ENCODE measurements at places on chromosomes 5 and 9.

DNA sequence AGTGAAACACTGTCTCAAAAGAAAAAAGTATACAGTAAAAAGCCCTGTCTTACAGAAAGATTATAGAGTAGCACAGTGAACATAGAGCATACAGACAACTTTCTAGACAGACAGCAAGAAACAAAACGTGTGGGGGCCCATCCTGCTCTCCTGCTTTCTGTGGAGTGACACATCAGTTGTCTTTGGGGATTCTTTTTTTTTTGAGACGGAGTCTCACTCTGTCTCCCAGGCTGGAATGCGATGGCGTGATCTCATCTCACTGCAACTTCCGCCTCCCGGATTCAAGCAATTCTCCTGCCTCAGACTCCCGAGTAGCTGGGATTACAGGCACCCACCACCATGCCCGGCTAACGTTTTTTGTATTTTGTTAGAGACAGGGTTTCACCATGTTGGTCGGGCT, 14.9 kb downstream of the CDHR2 start:
- no peak for DNase-seq

DNA sequence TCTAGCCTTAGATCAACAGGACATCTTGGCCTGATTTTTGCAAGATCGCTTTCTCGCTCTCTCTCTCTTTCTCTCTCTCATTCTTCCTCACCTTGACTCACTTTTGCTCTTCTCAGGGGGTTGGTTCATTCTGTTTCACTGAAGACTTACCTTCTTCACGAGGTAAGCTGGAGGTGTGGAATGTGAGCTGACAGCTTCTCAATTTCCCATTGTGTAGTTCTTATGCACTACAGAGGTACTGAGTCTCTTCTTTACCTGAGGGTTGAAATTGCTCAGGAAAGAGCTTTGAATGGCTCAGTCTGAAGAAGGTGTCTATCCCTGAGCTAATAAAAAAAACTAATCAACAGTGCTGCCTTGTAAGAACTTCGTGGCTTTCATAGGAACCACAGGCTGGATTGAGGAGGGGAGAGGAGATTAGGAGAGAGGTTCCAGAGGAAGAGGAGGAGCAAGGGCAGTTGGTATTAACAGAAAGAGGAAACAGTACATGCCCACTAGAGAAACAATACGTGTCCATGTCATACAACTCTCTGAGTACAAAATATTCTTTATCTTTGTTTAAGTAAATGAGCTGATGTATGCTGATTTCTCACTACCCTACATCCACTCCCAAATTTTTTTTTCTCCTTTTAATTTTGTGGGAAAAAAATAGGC, 192.2 kb downstream of the TMEM167A start:
- DNase-seq: no peak

GRCh38 chr9:89902450-89903140, 297.8 kb downstream of the GADD45G start:
- no peak for DNase-seq

- DNase-seq: no peak
These were observed 128.1 kb downstream of the CPLANE1 start for GRCh38 chr5:37121027-37121426.

- DNase-seq: peak; percentile 15
These were observed 106.6 kb downstream of the COL23A1 start for GRCh38 chr5:178483620-178484019.

GRCh38 chr9:106945727-106946660, 83.0 kb downstream of the ZNF462 start:
- DNase-seq: no peak

DNA sequence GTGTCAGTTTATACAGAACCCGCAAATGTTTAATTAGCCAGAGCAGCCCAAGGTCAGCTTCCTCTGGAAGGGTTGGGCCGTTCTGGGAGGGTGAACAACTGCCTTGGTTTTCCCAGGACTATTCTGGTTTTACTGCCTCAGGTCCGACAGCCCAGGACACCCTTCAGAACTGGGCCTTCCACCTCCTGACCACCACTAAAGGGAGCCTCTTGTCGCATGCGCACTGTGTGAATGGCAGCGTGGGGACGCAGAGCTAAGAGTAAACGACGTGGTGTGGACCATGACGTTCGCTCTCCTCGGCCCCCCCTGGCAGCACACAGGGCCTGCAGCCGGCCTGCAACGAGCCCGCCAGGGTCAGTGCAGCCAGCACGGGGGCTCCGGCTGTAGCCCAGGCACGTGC, 214.9 kb downstream of the FANCC start:
- DNase-seq: no peak

DNA sequence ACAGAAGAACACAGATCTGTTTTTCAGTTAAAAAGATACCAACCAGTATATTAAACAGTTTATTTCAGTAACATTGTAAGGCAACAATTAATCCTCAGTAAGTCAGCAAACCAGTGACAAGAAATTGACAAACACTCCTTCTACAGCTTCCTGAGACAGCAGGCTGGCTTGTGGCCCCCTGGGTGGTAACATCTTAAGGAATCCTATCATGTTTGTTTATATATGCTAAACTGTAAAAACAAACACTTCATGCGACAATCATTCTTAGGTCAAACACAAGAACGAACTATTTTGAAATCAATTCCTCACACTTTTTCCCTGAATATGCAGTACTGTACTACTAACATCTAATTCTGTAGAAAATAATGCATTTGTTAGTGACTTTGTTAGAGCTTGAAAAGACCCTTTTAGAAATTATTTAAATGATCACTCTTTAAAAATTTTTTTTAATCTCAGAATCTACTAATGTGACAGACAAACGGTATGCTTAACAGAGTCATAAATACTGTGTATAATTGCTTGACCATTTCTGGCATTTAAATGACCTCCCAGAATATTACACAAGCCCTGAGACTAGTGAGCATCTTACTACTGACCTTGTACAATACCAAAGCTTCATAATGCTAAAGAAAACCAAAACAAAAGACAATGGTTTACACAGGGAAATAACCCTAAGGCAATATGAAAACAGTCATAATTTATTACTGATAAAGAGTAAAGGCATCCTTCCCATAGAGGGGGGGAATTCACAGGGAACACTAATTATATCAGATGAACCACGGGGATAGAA, 48.2 kb downstream of the ERMP1 start:
- DNase-seq: no peak

DNA sequence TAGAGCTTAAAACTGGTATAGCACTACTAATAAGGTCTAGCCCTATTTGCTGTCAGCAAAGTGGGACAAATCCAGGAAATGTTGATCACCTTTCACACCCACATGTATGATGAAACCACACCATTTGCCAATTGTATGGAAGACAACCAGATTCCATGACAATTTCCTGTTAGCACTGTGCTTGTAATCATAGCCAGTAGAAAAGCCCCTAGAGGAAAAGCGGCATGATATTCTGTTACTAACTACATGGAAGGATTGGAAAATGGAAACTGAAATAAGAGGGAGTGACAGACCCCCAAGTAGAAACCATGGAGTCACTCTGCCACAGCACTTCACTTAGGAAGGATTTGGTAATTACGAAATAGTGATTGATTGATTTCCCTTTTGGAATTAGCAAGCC, 923 bp downstream of the SPATA6L start:
- DNase-seq: no peak

- DNase-seq: no peak
These were observed 365.2 kb downstream of the BRINP1 start for GRCh38 chr9:119003882-119004617.

DNA sequence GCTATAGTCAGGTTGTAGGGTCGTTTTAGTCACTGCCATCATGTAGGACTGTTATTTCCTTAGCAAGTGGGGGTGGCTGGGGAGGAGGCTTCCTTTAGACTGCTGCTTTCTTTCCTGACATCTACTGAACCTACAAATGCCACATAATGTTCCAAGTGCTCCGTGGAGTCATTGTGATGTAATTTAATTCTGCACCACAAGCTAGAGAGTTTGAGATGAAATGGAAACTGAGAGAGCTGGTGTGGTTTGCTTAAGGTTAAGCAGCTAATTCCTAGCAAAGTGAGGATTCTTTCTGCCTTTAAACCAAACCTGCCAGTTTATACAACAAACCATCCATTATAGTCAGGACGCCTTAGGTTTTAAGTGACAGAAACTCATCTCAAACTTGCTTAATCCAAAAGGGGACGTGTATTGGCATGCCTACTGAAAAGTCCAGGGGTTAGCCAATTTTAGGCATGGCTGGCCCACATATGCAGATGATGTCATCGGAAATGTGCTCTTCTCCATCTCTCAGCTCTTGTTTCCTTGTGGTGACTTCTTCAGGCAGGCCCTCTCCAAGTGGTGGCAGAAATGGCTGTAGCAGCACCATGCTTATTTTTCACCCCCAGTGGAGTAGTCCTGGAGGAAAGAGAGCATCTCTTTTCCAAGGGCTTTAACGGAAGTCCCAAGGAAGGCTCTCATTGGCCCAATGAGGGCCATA, 30.5 kb downstream of the ZNF618 start:
- DNase-seq: no peak

GRCh38 chr9:124125651-124125977, 114.0 kb downstream of the LHX2 start:
- DNase-seq: no peak

DNA sequence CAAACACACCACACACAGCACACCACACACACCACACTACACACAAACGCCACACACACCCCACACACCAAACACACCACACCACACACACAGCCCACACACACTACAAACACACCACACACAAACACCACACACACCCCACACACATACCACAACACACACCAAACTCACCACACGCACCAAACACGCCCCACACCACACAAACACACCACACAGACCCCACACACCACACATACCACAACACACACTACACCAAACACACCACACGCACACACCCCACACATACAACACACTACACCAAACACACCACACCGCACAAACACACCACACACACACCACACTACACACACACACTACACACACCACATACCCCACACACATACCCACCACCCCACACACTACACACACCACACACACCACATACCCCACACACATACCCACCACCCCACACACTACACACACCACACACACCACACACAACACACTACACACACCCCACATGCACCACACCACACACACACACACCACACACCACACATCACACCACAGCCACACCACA, 151.2 kb downstream of the ERCC6L2 start:
- DNase-seq: no peak

DNA sequence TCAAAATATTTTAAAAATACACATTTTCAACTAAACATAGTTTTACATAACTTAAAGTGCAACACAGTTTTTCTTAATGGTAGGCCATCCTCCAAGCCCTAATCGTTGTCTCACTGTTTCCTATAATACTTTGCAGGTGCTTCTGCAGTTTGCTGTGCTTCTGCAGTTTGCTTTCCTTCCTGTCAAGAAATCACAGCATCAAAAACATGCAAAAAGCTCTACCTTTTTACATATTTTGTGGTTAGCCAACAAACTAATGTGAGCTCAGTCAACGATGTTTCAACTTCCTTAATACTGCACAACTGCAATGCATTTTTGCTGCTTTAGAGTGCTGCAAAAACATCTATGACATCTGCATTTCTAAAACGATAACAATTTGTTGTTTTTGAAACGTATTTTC, 25.2 kb downstream of the EMB start:
- no peak for DNase-seq

- no peak for DNase-seq
These were observed 18.1 kb upstream of the WWC1 start for GRCh38 chr5:168273056-168273980.

DNA sequence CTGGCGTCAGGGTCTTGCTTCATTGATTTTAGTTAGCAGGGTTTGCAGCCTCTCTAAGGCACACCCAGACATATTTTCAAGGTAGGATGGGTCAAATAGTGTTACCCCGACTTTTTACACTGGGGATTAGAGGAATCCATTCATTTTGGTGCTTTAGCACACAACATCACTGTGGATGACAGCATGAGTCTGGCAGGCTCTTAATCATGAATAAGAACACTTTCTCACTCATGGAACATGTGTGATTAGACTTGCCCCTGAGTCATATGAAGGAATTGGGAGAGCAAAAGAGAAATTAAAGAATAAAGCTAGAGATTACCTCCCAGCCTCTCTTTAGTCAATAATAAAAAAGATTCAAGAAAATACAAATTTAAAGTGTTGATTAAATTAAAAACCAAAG, 175.6 kb downstream of the SEMA5A start:
- no peak for DNase-seq

- DNase-seq: no peak
These were observed 197.6 kb upstream of the MEF2C start for GRCh38 chr5:89080467-89081116.

DNA sequence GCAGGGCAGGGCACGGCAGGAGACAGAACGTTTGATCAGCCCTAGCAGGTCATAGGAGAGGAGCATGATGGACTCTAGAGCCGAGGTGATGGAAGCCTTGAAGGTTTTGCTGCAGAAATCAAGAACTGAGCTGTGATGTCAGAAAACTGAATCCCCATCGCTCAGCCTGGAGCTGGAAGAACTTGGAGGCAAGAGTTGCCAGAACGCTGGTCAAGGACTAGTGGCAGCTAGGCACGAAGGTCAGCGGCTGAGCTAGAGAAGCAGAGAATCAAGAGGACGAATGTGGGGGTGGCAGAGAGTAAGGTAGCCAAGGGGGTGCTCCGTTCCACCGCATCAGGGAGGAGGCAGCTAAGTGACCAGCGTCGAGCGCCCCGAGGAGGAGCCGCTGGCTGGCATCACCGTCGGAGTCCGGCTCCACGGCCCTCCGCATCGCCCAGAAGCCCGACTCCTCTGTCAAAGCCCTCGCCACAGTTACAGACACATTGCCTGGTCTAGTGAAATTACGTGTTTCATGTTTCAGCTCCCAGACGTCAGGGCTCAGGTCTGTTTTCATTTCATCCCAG, 1.2 kb upstream of the GALNT10 start:
- no peak for DNase-seq

DNA sequence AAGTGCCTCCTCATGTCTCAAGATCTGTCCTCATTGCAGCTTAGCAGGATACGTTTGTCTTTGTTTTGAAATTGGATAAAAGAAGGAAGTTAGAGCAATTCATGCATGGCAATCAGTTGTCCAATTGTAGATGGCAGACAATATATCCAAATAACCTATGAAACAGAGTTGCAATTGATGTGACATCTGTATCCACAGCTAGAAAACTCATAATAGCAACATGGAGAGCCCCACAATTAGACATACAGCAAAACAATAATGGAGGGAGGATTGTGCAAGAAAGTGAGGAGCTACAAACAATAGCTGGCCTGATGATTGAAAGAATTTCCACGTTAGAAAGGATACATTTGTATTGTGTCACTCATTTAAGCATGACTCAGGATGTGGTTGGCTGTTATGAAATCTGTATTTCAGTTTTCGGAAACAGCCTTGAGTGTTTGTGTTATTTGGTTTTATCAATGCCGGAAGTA, 132.0 kb downstream of the FAM174A start:
- no peak for DNase-seq
